ENCODE measurements at places on chromosomes 7 and 10.
A peak's percentile ranks its signal among the peaks of the same experiment; 100 is the strongest.

- DNase-seq = peak; percentile 56
Observed at GRCh38 chr10:11611248-11612020, at the start of gene USP6NL. Gene USP6NL (minus strand): TSS chr10:11611650. CDS start chr10:11597634, 14,016 bp downstream.

DNA sequence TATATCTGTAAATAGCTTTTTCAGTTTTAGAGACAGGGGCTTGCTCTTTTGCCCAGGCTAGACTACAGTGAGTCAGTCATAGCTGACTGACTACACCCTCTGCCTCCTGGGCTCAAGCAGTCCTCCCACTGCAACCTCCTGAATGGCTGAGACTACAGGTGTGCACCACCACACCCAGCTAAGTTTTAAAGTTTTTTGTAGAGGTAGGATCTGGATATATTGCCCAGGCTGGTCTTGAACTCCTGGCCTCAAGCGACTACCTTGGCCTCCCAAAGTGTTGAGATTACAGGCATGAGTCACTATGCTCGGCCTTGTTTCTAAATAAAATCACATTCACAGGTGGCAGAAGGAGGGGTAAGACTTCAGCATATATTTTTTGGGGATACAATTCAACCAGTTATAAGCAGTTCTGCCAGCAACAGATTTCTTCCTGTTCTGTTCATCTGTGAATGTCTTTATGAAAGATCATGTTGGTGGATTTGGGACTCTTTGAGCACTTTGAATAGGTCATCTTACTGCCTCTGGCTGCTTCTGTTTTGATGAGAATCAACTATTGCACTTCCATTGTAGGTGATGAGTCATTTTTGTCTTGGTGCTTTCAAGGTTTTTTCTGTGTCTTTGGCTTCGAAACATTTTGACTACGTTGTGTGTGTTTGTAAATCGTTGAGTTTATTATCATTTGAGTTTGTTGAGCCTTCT is 15.7 kb downstream of the RBM33 start:
- no peak for DNase-seq

- DNase-seq = no peak
Observed at GRCh38 chr10:44154956-44155355, 229.9 kb downstream of the CXCL12 start.

- DNase-seq = no peak
Observed at GRCh38 chr10:121213437-121213836, 362.3 kb downstream of the WDR11 start.

DNA sequence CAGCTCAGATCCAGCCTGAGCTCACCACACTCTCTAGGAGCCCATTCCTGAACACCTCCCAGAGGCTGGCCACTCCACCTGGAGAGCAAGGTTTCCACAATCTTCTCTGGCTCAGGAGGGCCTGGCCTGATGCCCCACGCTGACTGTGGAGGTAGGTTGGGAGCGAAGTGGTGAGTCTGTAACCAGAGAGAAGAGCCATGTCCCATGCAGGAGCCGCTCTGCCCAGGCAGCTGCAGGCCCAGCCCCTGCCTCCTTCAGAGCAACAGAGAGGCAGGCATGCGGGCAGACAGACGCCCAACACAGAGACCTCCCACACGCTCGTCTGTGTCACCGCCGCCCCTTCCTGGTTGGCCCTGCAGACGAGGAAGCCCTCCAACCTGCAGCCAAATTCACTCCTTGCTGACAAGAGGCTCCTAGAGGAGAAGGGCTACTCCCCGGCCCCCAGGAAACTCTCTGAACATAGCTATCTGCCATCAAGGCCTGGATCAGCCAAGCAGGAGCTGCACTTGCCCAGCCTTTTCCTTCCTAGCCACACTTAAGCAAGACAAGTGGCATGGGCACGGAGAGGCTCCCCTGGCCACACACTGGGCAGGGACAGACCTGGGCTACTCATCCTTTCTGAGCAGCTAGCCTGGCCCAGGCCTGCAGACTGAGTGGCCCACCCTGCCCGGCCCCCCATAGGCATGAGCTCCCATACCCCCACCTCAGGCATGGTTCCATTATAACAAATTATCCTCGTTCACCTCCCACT is 101.9 kb downstream of the GRID1 start:
- DNase-seq = no peak

GRCh38 chr10:27774831-27775230 is 29.2 kb upstream of the MKX start:
- DNase-seq = no peak

DNA sequence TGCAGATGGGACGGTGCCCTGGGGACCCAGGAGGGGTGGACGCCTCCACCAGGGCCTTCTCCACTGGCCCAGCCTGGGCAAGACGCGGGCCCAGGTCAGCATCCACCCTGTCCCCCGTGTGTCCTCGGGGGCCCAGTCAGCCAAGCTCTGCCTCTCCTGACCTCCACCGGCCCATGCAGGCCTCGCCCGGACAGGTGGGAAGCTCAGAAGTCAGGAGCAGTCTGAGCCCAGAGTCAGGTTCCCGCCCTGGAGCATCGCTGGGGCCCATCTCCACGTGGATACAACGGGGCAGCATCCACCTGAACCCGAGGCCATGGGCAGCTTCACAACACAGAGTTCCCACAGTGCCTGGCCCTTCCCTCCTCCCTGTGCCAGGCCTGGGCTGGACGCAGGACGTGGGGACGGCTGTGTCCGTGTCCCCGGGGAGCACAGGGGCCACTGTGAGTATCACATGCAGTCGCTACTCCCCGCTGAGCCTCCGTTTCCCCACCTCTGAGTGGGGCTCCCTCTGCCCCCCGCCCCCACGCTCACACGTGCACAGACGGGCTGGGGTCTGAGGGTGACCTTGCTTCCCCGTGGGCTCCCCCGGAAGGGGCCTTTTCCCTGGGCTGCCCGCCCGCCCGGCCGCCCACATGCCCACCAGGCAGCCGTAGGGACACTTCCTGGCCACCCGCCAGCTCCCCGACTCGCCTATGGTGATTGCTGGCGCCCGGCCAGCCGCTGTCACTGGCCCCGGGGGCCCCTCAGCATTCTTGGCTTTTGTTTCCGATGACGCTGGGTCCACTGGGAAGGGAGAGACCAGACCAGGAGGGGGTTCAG is 64.3 kb downstream of the PDGFA start:
- DNase-seq = peak; percentile 74

DNA sequence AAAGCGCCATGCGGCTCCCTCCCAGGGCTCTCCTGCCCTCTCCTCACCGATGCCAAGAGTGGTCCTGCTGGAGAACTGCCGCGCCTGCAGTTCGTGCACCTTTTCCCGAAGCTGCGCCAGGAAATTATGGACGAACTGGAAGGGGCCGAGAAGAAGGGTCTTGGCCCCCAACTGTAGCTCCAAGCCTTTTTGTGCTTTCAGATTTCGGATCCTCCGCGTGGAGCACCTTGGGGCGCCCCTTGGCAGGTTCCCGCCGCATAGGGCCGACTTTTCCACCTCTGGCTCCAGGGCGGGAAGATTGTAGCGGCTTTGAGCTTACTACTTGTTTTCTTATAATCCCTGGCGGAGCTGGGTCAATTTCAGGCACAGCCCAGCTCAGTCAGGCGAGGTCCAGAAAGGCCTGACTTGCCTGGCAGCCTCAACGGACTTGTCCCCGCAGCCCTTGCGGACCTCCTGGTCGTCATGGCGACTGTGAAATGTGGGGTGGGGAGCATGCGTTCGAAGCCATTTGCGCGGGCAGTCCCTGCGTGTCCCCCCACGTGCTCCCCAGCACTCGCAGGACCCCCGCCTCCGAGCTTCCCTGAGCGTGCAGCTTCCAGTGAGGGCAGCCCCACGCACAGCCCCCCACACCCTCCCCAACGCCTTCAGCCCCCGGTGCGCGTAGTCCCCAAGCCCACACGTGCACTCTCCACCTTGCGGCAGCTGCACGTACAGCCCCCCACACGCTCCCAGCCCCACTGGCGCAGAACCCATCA is 129.9 kb downstream of the KBTBD2 start:
- no peak for DNase-seq

- no peak for DNase-seq
Observed at GRCh38 chr10:62073429-62073828, 171.9 kb downstream of the ARID5B start.

- no peak for DNase-seq
Observed at GRCh38 chr7:80604436-80604835, 34.0 kb upstream of the CD36 start.

DNA sequence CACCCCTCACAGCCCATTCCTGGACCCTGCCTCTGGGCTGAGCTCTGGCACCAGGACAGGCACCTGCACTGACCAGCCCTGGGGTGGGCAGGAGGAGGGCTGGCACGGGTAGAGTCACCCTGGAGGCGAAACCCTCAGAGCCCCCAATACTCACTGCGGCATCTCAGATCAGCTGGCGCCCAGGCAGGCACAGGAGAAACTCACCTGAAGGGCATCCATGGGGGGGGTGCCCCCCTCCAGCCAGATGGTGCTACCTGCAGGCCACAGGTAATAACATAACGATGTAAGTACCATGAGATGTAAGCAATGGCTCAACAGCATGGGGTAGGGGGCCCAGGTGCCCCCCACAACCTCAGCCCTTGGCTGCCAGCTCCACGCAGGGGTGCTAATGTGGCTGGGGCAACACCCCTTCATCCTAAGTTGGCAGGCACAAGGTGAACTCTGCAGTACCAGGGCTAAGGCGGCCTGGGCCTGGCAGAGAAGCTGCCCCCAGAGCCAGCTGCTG is 12.1 kb upstream of the PYROXD2 start:
- no peak for DNase-seq

DNA sequence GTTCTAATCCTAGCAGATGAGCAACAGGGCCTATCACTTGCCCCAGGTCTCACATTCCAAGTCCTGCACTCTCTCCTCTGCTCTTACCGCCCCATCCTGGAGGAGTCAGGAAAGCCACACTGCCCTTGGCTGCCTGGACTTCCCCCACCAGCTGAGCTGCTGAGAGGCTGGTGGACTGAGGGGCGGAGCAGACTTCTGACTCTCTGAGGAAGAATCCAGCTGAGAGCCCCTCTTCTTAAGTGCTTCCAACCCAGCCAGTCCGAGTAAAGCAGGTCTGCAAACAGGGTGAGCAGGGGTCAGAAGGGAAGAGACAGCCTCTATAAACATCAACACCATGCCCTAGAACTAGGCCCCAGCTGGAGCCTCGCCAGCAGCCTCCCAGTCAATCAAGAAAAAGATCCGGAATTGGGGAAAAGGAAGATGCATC is 92.4 kb upstream of the TMEM72 start:
- no peak for DNase-seq

DNA sequence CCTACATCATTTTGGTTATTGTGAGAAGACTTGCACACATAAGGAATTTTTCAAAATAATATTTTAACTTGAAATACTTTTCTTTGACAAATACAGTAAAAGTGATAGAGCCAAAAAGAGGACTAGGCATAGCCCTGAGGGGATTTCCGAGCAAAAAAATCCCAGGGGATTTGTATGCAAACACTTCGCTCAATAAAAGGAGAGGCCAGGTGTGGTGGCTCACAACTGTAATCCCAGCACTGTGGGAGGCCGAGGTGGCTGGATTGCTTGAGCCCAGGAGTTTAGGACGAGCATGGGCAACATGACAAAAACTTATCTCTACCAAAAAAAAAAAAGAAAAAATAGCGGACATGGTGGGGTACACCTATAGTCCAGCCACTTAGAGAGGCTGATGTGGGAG is 193.0 kb downstream of the PCDH15 start:
- DNase-seq = no peak

- DNase-seq = no peak
Observed at GRCh38 chr7:98120559-98120958, 13.9 kb downstream of the LMTK2 start.

DNA sequence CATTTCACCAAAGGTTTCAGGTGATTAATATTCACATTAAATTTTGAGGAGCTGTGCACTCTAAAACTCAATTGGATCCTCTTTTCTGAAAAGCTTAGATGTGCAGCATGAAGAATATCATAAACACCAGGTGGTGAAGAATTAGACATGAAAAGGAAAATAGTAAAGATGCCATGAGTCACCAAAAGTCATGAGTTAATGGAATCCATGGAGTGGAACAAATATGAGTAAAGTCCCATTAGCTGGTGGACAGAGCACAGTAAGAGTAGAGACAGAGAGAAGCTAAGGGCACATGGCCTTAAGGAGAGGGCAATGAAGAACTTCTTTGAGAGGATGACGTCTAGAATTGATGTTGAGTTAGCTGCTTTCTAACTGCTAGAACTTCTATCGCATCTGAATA is 271.6 kb downstream of the CSTF2T start:
- DNase-seq = no peak

DNA sequence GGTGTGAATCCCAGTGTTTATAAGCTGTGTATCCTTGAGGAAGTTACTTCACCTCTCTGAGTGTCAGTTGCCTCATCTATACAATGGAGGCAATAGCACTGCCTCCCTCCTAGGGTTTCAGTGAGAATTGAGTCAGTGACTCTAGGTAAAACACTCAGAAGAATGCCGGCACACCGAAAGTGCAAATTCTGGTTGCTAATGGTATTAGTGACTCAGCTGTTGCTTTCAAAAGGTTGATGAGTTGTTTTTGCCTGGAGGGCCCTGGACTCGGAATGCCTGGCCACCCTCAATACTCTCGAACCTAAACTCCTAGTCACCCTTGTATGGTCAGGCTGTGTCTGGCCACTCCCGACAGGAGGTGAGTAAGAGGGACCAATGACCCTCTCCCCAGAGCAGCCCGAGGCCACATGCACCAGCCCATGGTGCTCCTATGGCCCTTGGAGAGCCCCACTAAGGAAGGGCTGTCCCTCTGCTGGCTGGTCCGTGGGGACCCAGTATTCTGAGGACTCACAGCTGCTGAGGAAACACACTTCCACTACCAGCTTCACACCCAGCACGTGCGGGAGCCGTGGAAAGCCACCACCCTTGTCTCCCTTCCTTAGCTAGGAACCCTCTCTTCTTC is 60.2 kb downstream of the CALML3 start:
- no peak for DNase-seq

DNA sequence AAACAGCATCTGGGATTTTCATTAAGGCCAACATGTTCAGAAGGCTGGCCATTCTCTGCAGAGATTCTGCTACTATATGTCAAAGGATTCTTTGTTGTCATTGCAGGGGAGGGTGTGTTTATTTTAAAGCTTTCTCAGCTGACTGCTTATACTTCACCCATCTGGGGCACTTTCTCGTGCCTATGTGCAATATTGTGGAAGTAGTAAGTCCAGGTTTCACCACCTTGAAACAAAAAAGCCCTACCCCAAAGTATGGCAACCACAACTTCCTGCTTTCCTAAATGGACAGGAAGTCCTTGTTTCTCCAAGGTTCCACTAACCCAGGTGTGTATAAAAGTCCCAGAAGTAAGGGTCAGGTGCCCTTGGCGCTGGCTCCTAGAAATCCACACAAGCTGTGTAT is 58.7 kb upstream of the COL1A2 start:
- no peak for DNase-seq

GRCh38 chr10:116637830-116638229 is 17.1 kb downstream of the PNLIPRP2 start:
- DNase-seq = no peak

- DNase-seq = no peak
Observed at GRCh38 chr7:12291870-12292269, 80.8 kb downstream of the TMEM106B start.

GRCh38 chr7:31791881-31792280 is 104.9 kb downstream of the PPP1R17 start:
- DNase-seq = no peak

DNA sequence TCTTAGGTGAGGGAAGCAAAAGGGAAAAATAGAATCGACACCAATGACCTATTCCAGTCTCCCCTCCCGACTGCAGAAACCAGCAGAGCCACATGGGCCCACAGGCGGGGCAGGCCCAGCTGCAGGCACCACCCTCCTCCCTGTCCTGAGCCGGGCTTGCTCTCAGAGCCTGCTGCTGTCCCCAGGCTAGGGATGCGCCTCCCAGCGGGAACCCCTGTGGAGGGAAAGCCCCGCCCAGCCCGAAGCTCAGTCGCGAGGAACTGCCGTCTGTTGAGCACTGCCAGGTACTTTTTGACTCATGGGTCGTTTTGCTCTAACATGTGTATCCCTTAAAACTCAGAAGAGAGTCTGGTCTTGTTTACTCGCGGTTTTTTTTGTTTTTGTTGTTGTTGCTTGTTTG is 124.5 kb upstream of the RET start:
- no peak for DNase-seq

- DNase-seq = no peak
Observed at GRCh38 chr10:58269782-58270290, 874 bp downstream of the CISD1 start.
